Purkinje cell (primary cell): ENCODE measurements at places on chromosomes 13 and 19. TPM values are rescaled to one million over a fixed set of nuclear protein-coding genes. Genes with fewer than 3 reads are reported as not detected.

ZNF177 gene
- 10.9 and 11.7 TPM in 2 replicates for polyA plus RNA-seq

EMP3 gene
- 0.97 and 6.4 TPM in 2 replicates for polyA plus RNA-seq

PSG3 gene
- polyA plus RNA-seq: not detected in 2 replicates

MYH14 gene
- 2.1 and 6.2 TPM in 2 replicates for polyA plus RNA-seq

TEX101 gene
- not detected in 2 replicates for polyA plus RNA-seq

RAVER1 gene
- polyA plus RNA-seq: 0.13 TPM in 2 replicates

ZNF132 gene
- 1.0 and 2.4 TPM in 2 replicates for polyA plus RNA-seq

IGFL2 gene
- not detected in 2 replicates for polyA plus RNA-seq

S1PR4 gene
- polyA plus RNA-seq: not detected in 2 replicates
